OCI-LY7 (cell line): ENCODE measurements at places on chromosomes 3 and 15.

GRCh38 chr3:161443921-161444693 is 52.5 kb upstream of the OTOL1 start:
- DNase-seq, result no peak

- peak; percentile 50 for DNase-seq
Observed at GRCh38 chr15:90871139-90871715, 2.8 kb downstream of the FURIN start.

DNA sequence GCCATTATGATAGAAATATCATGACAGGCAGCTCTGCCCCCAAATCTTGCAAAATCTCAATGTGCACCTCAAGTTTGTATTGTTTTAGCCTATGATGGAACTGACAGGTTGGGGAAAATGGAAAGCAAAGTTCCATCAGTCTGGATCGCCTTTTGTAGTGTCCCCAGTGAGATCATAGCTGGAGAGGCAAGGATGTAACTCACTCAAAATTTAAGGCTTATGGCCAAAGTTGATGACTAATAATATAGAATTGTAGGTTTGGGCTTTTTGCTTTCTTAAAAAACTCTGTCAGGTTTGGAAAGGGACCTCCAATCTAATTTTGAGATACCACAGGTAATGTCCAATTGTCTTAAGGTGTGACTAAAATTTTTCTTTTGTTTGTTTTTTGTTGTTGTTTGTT is 1.4 kb upstream of the ACP3 start:
- DNase-seq, result no peak

DNA sequence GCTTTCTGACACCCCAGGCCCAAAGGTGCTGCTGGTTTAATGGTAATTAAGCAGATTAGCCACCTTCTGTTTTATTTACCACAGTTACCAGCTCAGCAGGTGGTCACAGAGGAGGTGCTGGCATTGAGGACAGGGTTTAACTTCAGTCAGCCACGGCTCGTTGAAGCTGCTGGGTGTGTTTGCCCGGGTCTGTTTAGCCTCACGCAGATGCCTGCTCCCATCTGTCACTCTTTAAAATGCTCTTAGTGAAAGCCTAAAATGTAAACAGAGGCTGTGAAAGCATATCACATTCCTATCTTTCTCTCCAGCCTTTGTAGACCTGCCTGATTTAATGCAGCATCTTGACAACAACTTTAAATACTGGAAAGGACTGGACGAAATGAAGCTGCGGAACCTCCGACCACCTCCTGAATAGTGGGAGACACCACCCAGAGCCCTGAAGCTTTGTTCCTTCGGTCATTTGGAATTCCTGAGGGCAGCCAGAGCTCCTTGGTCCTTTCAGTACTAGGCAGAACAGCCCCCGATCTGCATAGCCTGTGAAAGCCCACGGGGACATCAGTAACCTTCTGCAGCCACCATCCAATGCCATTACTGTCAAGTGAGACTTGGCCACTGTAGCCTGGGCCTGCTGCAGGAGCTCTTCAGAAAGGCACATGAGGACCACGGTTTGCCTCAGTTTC is 156.0 kb downstream of the PDE8A start:
- DNase-seq, result no peak

GRCh38 chr3:130582457-130583153 is 65.6 kb downstream of the COL6A6 start:
- no peak for DNase-seq

DNA sequence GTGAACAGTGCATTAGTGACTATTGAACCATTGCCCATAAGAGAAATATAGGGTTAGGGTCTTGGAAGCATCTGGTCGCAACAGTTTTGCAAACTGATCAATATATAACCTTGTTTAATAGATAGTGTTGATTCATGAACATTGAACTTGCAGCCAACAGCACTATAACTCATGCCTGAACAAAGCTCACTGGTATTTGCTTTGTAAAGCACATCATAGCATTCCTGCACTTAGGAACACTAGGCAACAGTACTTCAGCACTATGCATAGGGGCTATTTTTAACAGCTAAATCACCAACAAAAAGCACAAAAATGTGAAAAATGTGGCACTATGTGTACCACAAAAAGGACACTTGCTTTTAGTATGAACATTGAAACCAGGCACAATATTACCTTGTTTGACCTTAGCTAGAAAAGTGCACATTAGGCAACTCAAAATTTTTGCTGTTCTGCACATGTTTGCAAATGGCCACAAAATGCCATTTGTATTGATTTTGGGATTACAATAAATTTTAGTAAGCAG is 68.0 kb downstream of the OXNAD1 start:
- no peak for DNase-seq

GRCh38 chr3:142623194-142623593 is 27.0 kb downstream of the PLS1 start:
- no peak for DNase-seq

DNA sequence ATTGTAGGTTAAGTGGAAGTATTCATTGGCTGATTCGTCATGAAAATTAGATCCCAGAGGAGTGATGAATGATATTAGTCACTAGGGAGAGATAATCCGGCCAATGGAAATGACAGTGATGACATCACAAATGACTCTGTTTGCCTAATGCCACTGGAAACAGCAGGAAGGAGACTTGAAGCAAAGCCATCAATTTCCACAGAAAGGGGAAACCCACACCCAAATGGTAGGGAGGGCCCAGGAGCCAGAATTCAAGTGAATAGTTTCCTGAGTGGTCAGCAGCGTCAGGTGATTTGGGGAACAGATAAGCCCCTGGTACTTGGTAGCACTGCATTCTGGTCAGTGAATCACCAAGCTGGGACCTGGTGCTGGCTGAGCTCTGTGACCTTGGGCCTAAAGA is 3.3 kb upstream of the ADAMTS9 start:
- no peak for DNase-seq

- no peak for DNase-seq
Observed at GRCh38 chr3:111252779-111253178, 181.2 kb downstream of the NECTIN3 start.

DNA sequence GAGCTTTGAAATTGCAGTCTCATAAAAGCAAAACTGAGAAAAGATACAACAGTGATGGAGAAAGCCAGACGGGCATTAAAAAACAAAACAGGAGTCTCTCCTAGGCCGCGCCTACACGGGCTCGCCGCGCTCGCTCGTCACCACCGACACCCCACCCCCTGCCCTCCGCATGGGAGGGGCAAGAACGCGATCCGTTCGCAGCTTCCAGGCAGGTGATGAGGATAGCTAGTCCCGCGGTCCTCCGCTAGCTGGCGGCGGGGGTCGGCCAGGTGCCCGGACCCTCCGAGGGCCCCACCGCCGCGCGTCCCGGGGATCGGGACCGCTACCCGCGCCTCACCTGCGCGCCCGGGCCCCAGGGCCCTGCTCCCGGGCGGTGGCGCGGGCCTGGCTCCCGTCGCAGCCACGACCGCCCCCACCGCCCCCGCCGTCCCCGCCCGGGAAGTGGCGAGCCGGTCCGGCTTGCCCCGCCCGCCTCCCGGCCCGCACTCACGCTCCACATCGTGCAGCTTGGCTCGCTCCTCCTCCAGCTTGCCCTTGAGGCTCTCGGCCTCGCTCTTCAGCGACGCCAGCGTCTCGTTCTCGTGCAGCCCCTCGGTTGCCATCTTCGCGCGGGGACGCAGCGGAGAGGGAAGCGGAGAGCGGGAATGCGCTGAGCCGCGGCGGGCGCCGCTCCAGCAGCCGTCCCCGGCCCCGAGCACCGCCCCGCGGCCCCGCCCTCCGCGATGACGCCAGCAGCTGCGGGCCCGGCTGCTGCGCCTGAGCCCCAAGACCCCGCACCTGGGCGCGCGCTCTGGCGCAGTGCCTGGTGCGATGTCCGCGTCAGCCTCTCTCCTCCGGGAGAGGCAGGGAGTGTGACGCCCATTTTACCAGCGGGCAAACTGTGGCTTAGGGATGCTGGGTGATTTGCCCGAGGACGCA is 11.7 kb downstream of the GNB5 start:
- DNase-seq, result peak; percentile 90

DNA sequence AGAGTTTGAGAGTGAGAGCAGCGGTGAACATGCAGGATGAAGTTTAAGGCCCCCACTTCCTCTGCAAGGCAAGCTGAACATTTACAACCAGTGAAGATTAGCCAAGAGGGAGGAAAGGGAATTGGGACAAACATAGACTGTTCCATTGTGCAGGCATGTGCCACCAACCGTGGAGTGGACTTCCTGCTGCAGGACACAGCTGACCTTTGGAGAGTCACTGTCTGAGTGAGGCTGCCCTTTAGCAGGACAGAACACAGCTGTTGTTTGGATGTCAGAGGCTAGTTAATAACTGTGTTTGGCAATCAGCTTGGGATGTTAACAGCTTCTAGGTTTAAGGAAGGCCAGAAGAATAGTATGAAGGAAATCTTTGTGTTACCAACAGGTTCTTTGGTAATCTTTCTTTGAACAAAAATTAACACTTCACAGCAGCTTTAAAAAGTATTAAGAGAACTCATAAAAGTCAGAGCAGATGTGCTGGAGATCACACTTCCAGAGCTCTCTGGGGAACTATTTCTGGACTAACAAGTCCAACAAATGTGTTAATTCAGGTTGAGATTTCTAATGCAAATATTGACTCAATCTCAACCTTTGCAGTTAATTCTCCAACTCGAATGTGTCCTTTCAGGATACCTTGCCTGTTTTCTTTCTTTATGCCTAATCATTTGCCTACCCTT is 31.4 kb downstream of the CTDSPL start:
- DNase-seq, result no peak

- no peak for DNase-seq
Observed at GRCh38 chr15:86872782-86873181, 793.1 kb downstream of the AGBL1 start.

DNA sequence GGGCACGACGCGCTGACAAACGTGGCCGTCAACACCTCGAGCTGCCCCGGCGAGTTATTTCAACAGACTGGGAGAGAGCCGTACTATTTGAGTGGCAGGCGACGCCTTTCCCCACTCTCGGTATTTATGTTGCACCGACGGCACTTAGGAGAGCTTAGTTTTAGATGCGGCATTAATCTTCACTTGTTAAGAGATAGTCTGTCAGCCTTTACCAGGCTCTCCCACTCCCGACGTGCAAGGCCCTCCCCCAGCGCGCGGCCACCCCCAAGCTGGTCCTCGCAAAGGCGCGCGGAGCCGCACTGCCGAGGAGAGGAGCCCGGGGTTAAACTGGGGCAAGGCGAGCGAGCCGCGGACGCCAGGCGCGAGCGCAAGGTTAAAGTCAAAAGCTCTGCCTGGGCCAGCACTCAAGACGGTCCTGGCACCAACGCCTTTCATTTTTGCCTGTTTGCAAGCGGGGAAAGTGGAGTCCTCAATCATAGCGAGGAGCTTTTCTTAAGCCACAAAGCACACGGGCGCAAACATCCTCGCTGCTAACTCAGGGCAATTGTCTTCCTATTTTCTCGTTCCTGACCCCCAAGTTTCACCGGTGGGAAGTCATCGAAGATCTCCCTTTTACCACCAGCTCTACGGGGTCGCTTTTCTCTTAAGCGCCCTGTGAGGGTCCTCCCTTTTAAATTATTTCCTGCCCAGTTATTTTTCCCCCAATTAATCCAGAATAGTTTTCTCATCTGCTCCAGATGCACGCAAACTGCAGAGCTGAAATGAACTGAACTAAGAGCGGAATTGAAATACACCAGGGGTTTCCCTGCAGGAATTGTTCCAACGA is 86.6 kb downstream of the NR2F2 start:
- no peak for DNase-seq

DNA sequence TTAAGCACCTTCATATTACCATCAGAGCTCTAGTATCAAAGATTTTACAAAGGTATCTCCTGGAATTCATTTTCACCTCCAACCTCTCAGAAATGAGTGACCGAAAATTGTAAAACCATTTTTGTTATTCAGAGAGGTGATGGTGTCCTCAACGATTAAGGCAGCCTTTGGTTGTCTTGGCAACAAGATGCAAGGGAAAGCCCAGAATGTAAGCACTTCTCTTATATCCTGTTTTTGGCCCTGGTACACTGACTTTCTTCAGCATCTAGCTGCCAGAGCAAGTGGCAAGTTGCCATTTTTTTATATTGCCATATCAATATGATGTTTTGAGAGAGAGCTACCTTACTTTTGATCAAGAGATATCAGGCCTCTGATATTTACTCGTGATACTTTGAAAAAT is 384.9 kb upstream of the NECTIN3 start:
- no peak for DNase-seq

DNA sequence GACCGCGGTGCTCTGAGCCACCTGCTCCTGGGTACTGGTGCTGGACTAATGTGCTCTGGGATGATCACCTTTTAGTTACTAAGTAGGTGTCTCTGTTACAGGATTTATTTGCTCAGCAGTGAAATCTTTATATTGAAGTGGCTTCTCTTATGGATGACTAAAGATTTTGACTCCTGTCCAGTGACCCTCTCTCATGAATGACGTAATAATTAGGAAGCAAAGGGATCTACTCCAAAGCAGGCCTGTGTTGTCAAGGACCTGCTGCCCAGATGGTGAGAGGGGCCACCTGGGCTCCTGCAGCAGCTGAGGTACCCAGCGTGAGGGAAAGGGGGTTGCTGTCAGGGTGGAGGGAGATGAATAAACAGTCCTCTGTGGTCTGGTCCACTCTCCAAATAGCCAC is 263.6 kb downstream of the GABRG3 start:
- DNase-seq, result no peak

GRCh38 chr15:69107025-69107620 is 53.3 kb upstream of the GLCE start:
- no peak for DNase-seq

DNA sequence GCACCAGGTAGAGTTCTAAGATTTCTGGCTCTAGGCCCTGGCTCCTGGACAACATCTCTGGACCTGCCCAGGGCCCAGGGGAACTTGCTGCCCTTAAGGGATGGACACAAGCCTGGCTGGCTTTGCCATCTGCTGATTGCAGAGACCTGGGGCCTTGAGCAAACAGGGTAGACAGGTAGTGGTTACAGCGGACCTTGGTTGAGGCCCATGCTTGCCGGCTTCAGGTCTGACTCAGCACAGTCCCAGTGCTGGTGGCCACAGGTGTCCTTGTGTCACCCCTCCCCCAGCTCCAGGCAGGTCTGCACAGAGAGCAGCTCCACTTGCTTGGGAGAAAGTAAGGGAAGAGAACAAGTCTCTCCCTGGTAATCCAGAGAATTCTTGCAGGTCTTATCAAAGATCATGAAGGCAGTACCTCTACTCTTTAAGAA is 15.9 kb upstream of the ACTL6A start:
- no peak for DNase-seq

DNA sequence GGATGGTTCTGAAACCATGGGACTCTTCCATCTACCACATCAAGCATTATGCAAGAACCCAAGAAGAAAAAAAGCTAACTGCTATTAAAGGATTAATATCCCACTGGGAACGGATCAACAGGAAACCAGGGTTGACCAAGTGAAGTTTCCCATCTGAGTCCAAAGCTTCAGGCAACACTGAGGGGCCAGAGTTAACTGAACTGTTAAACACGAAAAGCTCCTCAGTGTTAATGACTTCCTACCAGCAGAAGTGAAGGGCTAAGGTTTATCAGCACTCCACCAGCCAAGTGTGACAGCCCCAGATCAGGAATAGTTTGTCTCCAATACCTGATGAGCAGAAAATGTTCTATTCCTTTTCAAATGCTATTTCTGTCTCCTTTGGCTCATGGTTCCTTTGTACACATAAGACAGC is 36.7 kb downstream of the PTPN9 start:
- DNase-seq, result no peak

GRCh38 chr3:94799420-94800060 is 736.7 kb downstream of the NSUN3 start:
- no peak for DNase-seq
